ENCODE measurements at places on chromosomes 12 and 14. TPM values are rescaled to one million over a fixed set of nuclear protein-coding genes. Genes with fewer than 3 reads are reported as not detected.

The PNN gene
- total RNA-seq = 43.9 TPM

The LRCOL1 gene
- total RNA-seq = not detected

The SLC5A8 gene
- not detected for total RNA-seq

The WNT1 gene
- total RNA-seq = not detected

The HEBP1 gene
- 21.5 TPM for total RNA-seq

The TAS2R42 gene
- total RNA-seq = not detected

The TDRD9 gene
- 6.0 TPM for total RNA-seq

The TAC3 gene
- not detected for total RNA-seq

The MAP3K9 gene
- 8.1 TPM for total RNA-seq

The CEP170B gene
- total RNA-seq = 41.0 TPM

The GPRC5D gene
- total RNA-seq = 0.95 TPM

The DHRS2 gene
- total RNA-seq = not detected

- no peak for DNase-seq
These were observed 775 bp downstream of the GABARAPL1 start for GRCh38 chr12:10213168-10214135.

GRCh38 chr14:74155749-74156148, 71.0 kb downstream of the LIN52 start:
- no peak for DNase-seq

DNA sequence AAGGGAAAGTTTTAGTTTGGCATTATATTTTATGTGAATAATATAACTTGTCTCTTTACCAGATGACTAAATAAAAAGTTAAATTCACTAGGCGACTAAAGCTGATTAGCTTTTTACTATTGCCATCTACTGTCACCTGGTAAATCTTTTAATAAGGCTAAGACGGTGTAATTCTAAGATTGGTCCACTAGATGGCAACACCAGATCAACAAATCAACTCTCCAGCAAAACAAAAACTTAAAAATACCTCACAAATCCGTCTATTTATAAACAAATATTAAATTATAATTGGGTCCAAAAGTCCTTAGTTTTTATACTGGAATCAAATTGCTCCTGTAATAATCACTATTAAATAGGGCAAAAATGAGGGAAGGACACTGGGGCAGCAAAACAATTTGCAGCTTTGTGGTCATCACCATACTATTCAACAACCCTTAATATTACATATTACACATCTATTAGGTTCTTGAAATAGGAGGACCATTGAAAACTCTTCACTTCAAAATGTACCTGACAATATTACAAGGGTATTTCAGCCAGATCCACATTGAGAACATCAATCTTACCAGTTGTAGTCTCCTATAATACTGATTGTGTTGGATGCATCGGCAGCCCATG, 47.9 kb downstream of the GALC start:
- DNase-seq = no peak

DNA sequence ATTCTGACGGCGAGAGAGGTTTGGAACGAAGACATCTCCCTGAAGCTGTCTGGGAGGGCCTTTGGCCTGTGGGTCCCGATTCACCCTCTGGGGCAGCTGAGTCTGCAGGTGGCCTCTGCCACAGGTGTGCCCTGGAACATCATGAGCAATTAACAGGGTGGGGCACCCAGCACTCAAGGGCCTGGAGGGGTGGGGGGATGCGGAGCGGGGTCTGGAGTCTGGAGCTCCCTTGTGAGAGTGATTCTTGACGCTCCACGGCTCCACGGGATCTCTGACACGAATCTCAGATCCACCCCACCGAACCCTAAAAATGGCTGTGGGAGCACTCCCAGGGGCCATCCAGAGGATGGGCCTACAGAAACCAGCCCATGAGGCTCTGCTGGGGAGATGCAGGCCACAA, 8.3 kb downstream of the ITPK1 start:
- DNase-seq = no peak

- DNase-seq = no peak
These were observed 89.1 kb downstream of the MIA2 start for GRCh38 chr14:39322807-39323206.

DNA sequence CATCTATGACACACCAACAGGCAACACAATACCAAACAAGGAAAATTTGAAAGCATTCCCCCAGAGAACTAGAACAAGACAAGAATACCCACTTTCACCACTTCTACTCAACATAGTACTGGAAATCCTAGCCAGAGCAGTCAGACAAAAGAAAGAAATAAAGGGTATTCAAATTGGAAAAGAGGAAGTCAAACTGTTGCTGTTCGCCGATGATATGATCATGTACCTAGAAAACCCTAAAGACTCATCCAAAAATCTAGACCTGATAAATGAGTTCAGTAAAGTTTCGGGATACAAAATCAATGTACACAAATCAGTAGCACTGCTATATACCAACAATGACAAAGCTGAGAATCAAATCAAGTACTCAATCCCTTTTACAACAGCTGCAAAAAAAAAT, 8.1 kb upstream of the ATL1 start:
- DNase-seq = no peak

DNA sequence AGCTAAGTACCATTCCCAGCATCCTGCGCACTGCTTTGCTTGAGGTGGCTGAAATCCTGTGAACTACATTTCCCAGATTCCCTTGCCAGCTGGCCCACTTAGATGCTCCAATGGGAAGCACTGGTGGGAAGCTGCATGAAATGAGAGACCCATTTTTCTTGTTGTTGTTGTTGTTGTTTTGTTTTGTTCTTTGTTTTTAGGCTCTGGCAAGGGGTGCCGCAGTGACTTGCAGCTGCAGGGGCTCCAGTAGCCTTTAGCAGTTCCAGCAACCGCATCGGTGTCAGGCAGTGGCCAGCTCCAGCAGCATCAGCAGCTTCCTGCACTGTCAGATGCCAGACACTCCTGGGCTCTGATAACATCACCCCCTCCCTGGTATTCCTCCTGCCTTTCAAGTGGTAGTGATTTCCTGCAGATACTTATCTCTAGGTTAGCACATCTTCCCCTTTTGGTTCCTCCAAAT, 8.8 kb upstream of the EGLN3 start:
- DNase-seq = no peak

- DNase-seq = no peak
These were observed 12.4 kb downstream of the OTUB2 start for GRCh38 chr14:94038510-94038909.

DNA sequence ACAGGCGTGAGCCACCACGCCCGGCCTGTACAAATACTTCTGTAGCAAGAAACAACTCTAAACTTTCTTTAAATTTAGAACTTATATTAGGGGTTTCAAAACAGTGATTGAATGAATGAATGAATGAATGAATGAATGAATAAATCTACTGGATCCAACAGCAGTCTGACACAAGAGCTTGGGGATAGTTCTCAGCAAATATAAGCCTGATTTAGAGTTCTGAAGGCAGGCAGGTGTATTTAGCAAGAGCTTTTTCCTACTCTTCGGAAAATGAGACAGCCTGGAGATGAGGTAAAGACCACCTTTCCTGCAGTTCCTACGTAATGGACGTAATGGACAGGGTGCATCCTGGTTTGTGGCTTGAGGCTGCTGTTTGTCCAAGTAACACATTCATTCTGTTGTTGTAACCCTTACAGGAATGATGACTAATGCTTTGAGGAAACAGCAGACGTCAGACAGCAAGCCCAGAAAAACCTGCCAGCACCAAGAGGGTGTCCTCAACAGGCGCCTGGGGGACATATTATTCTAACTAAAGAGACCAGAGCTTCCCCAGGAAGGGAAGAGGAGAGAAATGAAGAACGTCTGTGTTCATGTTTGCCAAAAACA, 277.4 kb upstream of the SOX5 start:
- no peak for DNase-seq

DNA sequence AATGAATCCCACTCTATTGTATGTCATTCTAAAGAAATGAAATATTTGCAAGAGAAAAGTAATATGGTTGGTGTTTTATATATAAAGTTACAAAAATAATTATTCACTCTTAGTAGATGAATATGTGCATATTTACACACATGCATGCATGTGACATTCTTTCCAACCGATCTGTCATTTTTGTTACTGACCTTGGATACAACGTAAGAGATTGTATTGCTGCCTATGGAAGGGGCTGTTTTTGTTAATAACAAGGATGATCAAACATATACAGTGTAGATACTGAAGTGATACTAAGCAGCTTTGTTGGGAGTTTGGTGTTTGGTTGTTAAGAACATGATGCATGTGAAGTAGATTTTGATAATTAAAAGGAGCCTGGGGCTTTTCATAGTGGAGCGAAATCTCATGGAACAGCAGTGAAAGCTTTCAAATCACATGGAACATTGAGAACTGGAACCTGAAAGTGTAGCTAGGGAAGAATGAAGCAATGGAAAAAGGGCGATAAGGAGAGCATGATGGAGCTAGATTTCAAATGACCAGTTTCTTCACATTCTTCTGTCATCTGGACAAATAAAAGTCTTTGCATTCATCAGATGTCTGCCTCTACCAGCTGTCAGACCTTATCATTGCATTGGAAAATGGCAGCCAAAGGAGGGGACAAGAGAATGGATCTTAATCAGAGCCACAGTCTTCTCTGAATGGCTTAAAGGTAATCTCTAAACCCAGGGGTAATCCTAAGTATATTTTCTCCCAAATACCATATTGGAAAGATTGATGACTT, 10.0 kb downstream of the BORCS5 start:
- DNase-seq = no peak

DNA sequence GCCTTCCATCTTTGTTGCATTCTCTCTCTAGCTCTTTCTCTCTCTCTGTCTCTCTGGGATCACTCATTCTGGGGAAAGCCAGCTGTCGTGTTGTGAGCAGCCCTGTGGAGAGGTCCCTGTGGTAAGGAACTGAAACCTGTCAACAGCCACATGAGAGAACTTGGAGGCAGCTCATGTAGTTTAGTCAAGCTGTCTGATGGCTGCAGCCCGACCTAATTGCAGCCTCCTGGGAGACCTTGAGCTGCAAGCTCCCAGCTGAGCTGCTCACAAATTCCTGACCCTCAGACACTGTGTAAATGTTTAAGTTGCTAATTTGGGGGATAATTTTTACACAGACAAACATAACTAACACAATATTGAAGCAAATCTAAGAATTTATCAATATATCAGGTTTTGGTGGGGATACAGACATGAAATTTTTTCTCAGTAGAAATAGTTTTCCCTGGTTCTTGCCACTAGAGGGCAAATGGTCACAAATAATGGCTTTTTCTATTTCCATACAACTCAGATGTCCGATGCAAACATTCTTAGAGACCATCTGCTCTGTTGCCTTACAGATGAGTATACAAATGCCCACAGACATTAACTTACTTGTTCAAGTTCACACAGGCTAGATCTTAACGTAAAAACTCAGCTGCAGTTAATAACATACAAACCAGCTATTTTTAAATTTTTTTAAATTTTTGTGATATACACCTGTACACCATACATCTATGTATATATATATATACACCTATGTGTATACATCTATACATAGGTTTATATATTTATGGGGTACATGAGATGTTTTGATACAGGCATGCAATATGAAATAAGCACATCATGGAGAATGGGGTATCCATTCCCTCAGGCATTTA, 15.5 kb upstream of the KRR1 start:
- DNase-seq = no peak

DNA sequence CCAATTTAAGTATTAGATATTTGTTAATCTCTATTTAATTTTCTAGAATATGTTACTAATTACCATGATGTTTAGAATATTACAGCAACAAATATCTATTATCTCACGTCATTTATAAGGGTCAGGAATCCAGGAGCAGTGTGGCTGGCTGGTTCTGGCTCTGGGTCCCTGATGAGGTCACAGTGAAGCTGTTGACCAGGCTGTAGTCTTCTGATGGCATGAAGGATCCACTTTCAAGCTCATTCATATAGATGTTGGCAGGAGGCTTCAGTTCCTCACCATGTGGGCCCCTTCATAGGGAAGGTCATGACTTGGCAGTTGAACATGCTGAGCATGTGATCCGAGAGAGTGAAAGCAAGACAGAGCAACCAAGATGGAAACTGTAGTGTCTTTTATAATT, 375.6 kb downstream of the ATP23 start:
- no peak for DNase-seq

- DNase-seq = no peak
These were observed 44.5 kb downstream of the SLC38A1 start for GRCh38 chr12:46224386-46224785.

DNA sequence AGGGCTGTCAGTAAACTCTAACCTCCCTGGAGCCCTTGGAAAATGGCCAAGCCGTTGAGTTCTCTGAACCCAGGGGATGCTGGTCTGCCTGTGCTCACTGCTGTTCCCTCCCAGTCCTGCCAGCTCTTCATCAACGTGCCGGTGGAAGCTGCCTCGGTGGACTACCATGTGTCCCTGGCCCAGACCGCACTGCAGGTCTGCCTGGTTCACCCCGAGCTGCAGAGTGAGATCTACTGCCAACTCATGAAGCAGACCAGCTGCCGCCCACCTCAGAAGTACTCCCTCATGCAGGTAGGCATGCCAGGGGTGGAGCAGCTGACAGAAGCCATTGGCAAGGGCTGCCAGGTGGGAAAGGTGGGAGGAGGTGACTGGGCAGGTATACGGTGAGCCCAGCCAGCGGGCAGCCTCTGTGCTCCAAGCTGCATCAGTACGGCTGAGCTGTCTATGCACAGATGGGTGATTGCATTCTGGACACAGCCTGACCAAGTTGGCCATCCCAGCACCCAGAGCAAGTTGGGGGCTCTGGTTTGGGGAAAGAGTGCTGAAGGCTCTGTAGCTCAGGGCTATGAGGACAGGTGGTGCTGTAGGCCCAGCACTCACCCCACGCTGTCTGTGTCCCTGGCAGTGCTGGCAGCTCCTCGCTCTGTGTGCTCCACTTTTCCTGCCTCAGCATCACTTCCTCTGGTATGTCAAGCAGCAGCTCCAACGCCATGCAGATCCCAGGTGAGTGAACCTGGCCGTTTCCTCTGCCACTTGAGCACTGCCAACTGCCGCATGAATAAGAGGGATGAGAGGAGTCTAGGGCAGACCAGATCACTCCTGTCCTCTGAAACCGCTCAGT, 21.9 kb downstream of the PIGH start:
- no peak for DNase-seq

GRCh38 chr12:49388682-49389386, 21.6 kb downstream of the SPATS2 start:
- no peak for DNase-seq

GRCh38 chr14:75549169-75549568, 26.9 kb downstream of the BATF start:
- no peak for DNase-seq

DNA sequence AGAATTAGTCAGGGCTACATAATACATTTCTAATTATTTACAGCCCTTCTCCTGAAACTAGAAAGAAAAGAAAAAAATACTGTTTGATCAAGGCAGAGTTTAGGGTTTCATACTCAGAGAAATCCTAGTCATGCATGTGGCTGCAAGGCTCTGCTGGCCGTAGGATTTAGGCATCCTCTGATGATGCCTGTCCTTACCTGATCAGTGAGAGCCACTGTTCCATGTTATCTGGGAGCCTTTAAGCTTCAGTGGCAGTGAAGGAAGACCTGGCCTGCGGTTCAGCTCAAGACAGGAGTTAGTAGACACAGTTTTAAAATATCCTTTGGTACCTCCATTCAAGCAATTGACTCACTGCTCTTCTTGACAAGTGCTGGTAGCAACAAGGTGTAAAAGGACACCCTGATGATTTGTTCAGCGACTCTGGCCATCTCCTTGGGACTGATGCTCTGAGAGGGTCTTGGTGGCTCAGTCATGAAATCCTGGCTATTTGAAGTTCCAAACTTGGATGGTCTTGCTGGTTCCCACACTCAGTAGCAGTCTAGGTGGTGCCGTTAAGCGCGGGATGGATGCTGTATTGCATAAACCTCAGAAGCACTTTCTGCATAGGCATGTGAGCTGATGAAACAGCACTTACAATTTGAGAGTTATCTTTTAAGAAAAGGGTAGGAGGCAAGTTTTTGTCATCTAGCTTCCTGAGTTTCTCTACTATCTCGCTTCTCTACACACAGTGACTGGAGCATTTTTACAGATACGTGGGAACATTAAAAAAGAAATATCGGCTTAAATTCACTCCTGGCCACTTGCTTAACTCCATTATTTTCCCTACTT, 162.0 kb downstream of the SAMD4A start:
- DNase-seq = no peak
